ENCODE measurements at places on chromosomes 4 and X.
A peak's percentile ranks its signal among the peaks of the same experiment; 100 is the strongest.

- DNase-seq: no peak
Measured at GRCh38 chrX:30212172-30212571, 3.2 kb upstream of the MAGEB2 start.

DNA sequence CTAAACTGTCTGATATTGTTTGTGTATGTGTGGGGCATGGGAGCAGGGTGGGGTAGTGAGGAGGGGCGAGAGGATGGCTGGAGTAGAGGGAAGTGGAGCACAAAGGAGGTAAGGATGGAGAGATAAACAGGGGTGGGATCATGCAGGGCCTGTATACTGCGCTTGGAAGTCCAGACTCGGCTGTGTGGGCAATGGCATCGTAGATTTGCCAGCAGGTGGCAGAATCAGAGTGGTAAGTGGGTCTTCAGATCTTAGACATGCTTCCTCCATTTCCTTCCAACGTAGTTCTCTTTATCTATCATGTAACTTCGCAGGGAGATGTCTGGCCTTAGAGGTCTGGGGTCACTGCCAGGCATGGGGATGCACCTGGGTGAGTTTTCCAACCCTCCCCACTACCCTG, 155.5 kb downstream of the PDGFRA start:
- DNase-seq: peak; percentile 47

GRCh38 chr4:10728016-10728415, 43.4 kb upstream of the CLNK start:
- no peak for DNase-seq

DNA sequence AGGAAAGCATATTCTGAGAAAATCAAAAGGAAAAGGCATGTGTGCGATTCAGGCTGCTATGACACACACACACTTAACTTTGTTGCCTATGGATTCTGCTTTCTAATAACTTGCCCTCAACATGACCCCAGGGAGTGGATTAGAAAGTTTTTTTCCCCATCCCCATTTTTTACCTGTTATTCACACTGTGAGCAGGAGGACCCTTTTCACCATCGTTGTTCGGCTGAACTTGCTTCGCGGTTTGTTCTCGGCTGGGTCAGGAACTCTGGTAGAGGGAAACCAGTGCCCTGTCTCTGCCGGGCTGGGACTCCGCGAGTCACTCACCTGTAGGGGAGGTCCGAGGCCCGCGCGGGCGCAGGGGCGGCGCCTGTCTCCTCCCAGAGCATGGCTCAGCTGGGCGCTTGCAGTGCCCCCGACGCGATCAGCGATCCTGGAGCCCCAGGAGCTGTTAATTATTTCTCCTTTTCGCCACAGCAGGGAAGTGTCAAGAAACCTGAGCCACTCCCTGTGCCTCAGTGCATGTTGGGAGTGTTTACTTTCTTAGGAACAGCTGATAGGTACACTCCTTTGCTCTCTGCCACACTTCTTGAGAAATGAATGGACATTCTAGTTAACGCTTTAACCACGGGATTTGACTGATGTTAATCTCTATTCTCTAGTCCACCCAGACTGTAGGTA, at the start of gene RASSF6:
RASSF6 (minus strand) TSS at position 322 of the 678 bp plus-strand sequence. CDS start 8,641 bp downstream, outside the sequence.
- no peak for DNase-seq

- no peak for DNase-seq
Measured at GRCh38 chrX:130402208-130402684, 459 bp downstream of the RBMX2 start.

GRCh38 chrX:8841911-8842310, 40.7 kb upstream of the FAM9A start:
- no peak for DNase-seq

GRCh38 chrX:17053502-17053901, 107.0 kb downstream of the REPS2 start:
- no peak for DNase-seq

DNA sequence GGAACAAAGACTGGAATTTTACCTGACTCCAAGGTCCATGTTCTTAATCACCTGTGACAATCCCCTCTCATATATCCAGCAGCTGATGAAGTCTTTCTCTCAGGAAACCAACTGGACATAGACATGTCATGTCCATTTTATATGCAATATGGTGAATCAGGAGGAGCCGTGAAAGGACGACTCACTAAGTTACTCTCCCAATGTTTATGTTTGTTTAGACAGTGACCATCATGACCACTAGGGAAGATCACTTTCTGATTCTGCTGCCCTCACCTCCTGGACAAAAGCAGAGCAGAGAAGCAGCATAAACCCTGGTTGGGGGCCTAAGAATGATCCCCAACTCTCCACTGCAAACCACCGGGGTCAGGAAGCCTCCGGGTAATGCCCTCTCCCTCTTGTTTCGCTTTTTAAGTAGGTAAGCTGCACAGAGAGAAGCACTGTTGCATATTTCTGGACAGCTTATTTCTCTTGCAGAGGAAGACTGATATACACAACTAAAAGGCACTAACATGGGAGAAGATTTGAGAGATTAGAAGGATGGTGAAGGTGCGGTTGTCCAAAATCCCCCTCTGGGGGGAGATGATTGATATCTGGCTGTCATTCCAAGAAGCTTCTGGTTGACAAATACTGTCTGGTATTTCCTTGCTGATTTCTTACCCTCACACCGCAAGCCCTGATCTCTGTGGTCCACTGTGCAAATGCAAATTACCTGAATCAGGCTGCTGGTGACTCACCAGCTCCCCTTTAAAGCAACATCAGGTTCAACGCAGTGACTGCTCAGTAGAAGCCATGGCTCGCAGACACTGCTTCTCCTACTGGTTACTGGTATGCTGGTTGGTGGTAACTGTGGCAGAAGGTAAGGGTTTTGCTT, at the start of gene ODAPH:
ODAPH (plus strand) TSS at position 773 of the 871 bp plus-strand sequence; CDS start at position 790, 17 bp downstream.
- peak; percentile 36 for DNase-seq

DNA sequence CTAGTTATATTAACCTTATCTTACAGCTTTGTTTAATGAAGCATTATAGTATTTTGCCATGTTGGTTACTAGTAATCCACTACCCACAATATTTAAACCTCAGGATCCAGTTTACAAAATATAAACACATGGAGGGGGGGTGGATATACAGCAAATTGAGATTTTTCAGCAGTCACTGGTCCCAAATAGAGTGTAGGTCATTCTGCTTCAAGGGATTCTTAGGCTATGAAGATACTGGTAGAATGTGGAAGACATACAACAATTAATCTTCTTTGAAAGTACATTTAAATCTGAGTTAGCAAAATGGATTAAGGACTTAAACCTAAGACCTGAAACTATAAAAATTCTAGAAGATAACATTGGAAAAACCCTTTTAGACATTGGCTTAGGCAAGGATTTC, 569.6 kb downstream of the ZNF674 start:
- DNase-seq: no peak

DNA sequence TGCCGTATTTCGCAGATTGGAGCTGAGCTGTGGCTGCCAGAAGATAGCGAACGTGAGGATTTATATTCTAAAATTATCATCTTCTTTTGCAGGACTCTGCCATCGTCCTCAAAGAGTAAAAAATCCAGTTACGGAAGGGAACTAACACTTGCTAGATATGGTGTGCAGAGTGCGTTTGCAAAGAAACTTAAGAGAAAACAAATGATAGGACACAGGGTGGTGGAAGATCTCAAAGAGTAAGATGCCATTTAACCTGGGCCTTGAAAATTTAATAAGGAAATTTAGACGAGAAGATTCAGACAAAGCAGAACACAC, 566 bp downstream of the LARP7 start:
- no peak for DNase-seq

DNA sequence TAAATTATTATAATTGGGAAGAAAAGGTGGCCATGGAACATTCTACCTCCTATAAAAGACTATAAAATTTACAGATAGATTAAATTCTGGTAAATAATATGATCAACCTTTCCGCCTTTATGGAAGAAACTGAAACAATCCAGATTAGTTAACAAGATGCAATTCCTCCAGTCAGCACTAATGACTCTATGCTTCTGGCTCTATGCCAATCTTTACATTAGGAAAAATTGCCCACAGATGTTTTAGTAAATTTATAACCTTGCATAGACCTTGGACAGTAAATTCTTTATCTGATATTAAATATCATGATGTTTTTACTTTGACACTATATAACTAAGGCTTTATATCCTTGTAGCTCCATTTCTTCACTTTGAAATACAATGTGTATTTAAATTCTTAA, 2302.5 kb downstream of the ARAP2 start:
- no peak for DNase-seq

DNA sequence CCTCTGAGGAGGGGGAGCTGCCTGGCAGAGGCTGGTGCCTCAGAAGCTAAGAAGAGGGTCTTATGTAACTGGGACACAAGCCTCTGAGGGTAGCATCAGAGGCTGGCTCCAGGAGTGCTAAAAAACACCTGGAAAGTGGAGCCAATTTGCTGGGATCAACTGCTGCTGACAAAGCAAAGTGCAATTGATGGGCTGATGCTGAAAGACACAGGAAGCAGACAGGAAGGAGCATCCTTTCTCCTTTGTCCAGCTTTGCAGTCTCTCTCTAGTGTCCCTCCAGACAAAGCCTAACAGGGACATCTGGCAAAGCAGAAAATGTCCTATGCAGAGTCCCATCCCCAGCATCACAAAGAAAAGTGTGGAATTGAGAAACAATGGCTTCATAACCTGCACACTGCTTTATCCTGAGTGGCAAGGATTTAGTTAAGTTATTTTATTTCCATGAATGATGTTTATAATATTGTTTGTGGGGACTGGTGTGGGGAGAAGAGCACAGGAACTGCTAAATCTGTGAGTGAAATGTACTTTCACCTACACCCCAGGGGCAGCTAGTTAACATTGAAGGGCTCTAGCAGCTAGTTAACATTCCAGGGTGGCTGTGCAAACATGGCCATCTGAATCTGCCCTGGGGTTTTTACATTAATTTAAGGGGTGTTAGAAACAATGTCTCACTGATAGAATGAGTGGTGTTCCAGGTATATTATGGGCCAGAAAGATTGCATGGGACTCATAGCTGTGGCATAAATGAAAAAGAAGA, 25.6 kb upstream of the MBTPS2 start:
- DNase-seq: no peak

GRCh38 chr4:107757864-107758476, 37.9 kb upstream of the PAPSS1 start:
- DNase-seq: peak; percentile 48

DNA sequence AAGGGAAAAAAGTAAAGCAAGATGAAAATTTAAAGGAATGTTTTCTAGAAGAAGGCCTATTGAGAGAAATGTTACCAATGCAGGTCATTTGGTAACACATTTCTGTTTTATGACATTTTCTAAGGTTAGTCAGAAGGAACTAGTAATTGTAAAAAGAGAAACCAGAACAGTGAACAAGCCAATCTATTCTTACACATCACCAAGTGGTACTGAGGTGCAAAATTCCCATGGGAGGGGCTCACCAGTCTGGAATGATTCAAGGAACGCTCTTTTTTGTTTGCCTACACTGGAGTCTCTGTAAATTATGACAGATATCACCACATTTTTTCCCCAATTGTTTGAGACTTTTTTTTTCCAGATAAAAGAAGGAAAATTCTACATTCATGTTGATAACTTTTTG, 404.7 kb upstream of the CNKSR2 start:
- no peak for DNase-seq

DNA sequence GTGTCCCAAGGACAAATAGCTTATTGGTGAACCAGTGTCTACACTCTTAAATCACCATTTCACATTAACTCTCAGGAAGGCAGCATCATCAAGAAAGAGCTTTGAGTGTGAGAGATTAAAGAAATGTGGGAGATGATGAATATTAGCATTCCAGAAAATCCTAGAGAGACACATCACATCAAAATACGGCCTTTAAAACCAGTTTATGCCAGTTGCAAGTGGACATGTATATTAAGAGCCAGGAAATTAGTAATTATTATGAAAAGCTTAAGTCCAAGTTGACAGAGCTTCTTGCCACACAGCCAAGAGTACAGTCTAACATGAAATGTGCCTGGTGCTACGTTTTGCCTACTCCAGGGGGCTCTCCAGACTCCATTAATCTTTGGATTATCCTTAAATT, 503.0 kb upstream of the BOD1L1 start:
- DNase-seq: no peak

- peak; percentile 34 for DNase-seq
Measured at GRCh38 chrX:9352694-9353411, 112.0 kb upstream of the TBL1X start.

DNA sequence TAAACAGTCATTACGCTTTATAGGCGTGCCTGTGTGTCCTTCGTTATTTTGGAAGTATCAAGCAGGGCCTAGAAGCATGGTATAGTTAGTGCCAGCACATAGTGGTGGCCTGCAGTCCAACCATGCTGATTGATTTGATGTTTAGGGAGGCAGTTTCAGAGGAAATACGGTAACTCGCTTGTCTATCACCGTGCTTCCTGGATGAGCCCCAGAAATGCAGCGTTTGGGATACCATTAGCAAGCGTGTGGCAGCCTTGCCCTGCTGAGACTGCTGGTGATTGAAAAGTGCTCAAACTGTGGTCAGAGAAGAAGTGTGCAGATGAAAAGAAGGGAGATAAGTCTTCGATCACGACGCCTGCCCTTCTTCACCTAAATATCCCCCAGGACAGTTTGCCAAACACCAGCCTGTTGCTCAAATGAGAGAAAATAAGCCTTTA, 158.4 kb downstream of the CHIC2 start:
- peak; percentile 51 for DNase-seq

- no peak for DNase-seq
Measured at GRCh38 chr4:70008771-70009170, 13.0 kb downstream of the STATH start.

GRCh38 chrX:2559124-2559523, 58.3 kb upstream of the DHRSX start:
- no peak for DNase-seq

DNA sequence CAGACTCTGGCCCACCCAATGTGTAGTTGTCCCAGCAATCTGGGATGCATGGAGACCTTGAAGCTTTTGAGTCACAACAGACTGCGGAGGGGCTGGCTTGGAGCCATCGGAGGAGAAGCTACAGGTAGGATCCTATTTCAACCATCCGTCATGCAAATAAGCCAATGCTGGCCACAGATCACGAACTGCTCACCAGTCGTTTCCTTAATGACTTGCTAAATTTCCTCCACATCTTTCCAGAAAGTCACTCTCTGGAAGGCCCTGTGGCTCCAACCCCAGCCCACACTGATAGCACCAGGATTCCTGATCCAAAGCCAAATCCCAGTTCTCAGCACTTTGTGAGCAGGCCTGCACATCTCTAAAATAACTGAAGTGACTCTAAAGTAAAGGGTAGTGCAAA, 321.3 kb downstream of the RAB28 start:
- no peak for DNase-seq

DNA sequence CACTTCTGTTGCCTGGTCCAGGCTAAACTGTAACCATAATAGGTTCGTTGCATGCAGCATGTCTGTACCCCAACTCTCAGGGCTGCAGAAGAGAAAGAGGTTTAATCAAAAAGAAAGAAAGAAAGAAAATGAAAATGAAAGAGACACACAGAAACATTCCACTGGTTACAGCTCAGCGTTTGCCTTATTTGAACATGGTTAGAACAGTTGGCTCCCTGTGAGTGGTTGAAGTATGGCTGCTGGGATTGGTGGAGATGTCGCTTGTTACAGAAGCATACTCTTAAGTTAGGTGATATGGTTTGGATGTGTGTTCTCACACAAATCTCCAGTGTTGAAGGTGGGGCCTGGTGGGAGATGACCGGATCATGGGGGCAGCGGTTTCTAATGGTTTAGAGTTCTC, 36.3 kb downstream of the ARSD start:
- DNase-seq: no peak

- no peak for DNase-seq
Measured at GRCh38 chr4:16695896-16696295, 202.5 kb downstream of the LDB2 start.
